ENCODE measurements at places on chromosomes 6 and 20. TPM values are rescaled to one million over a fixed set of nuclear protein-coding genes. Genes with fewer than 3 reads are reported as not detected.

DNA sequence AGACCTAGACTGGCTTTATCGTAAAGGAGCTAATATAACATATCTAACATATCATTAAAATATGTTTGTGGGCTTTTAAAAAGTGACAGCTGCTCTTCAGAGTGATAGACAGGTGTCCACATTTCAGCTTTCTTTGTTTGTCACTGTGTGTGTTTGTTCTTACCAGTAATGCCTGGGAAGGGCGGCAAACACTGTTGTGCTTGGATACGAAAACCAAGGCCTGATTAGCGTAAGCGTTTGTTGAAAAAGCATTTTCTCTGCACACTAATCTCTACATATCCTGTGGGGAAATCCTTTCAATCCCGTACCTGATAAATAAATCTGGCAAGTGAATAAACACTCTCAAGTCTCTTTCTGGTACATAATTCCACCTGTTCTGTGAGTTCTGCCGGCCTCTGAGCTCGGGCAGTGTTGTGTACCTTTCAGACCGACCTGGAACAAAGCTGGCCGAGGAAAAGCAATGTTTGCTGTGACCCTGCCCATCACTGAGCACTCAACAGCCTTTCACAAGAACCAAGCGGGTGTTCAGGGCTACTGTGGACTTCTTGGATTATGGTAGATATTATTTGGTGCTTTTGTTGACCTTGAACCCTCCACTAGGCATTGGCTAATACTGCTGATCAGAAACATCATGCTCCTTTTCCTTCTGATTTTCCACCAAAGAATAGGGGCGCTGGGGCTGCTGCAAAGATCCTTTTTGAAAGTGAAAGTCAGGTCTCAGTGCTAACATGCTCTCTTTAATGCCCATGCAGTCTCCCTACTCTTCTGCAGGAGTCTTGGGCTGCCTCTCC, 100.4 kb downstream of the CD83 start:
- DNase-seq, result no peak

DNA sequence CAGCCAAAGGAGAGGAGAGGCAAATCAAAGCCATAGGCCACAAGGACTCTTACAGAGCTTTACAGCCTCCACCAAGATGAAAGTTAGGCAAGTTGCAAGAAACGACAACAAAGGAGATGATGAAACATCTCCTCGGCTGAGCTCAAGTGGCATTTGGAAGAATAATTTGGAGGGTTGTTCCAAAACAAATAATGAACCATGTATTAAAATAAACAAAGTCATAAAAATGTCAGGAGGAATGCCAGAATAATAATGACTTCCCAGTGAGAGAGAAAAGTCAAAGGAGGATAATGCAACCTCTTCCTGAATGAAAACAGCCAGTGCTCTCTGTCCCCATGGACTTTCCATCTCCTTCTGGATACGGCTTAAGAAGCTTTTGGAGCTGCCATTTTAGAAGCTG, 371.4 kb upstream of the ID4 start:
- DNase-seq, result peak; percentile 75

DNA sequence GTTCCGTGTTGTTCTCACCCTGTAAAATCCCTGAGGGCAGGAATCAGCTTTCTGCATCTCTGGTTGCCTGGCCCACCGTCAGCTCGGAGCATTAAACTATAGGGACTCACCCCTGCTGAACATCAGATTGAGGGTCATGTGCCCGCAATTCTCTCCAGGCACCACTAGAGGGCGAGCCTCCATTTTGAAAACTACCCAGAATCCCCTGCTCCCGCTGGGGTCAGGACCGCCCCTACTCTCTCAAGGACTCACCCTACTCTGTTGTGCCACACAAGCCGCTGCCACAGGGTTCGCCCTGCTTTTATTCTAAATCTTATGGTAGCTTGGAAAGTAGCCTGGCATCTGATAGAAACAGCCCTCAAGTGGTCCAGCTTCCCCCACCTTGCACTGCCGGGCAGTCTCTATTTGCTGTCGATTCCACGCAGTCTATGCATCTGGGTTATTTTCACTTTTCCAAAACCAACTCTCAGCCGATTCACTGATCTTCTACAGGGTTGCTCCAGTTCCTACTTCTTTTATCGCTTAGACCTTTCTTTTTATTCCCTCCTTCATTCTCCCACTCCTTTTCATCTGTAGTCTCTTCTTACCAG, 244.1 kb upstream of the QKI start:
- DNase-seq, result no peak

DNA sequence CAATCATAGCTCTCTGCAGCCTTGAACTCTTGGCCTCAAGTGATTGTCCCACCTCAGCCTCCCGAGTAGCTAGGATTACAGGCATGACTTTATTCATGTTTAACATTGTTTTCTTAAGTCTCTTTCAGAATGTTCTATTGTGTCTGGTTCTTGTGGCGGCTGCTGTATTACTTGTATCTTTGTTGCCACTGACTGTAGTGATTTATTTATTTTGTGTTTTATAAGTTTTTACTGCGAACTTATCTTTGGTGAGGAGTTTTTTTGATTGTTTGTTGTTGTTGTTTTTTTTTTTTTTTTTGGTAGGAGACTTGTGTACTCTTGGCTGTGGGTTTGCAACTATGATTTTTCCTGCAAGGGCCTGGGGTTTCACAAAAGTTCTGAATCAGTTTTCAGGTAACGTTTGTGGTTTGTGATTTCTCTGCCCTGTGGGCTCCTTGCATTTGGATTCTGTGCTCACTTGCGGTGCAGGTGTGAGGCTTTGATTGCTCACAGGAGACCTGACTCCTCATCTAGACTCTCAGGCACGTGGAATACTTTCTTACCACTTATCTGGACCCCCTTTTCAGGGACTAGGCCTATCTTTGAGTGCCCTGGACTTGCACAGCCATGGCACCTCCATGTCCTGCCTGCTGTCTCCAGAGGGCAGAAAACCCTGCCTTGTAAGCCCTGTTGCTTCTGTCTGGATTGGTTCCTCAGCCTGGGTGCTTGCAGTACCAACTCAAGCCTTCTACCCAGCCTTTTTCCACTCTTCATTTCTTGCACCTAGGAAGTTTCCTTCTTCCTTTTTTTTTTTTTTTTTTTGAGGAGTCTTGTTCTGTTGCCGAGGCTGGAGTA, 25.2 kb downstream of the KIF25 start:
- DNase-seq, result no peak

DNA sequence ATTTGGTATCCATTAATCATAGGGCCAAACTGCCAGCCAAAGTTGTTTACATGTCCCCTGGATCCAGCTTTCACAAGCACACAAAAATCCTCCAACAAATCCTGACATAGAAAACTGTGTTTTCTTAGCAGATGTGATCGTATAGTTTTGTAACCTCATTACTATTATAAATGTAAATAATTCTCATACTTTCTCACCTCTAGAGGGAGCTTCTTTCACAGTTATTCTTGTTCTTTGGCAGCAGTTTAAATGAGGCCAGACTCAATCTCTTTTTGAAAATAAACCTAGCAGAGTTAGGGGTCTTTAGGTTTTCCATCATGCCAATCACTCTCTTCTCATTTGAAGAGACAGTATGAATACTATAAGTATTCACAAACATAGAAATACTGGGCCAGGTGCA, 17.0 kb upstream of the ZNF318 start:
- DNase-seq, result peak; percentile 34

DNA sequence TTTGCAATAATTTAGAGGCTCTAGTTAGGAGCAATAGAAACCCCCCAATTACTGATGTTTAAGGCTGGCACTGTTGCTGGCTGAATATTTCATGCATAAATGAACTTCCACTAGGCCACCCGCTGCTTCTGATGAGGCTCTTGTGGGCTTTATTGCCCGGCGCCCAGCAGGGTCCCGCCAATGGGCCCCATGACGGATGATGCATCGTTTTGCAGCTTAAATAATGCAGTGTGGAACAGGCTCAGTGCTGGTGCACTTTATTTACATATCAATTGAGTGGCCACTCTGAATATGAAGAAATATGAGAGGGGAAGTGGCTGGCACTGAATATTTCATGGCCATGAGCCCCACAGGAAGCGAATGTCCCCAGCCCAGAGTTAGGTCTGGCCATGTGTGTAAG, 155.3 kb upstream of the MAFB start:
- no peak for DNase-seq

GRCh38 chr6:127547904-127548649, 28.9 kb upstream of the C6orf58 start:
- DNase-seq, result no peak

The TMEM217 gene
- total RNA-seq, result 4.0 TPM

The GNAS-AS1 gene
- total RNA-seq, result 0.33 TPM

Data from fibroblast of lung (primary cell).